ENCODE measurements at places on chromosomes 1 and 21. TPM values are rescaled to one million over a fixed set of nuclear protein-coding genes. Genes with fewer than 3 reads are reported as not detected.

DNA sequence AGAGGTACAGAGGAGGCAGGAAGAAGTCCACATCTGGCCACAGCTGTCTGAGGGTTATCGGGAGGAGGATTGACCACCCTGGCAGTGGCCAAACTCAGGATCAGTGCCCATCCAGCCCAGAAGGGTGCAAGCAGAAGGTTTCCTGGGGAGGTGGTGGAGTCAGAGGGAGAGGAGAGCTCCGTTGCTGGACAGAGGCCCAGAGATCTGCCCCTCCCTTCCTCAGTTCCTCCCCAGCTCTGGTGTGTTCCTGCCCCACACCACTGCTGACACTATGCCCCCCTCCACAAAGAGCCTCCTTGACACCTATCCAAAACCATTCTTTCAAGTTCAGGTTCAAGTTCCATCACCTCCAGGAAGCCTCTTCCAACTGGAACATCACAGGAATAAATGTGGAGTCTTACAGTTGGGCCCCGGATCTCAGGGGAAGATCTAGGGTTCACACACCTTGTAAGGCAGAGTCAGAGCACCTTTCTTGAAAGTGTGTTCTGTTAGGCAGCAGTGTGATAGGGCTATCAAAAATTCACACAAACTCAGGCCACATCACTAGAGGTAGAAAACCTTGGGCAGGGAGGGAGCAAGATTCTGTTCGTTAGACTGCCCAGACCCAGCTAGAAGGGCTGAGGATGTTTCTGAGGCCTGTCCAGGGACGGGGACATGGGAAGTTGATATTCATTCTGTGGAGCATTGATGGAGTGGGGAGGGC lies 7.4 kb downstream of the LDLRAD1 start:
- DNase-seq = no peak

DNA sequence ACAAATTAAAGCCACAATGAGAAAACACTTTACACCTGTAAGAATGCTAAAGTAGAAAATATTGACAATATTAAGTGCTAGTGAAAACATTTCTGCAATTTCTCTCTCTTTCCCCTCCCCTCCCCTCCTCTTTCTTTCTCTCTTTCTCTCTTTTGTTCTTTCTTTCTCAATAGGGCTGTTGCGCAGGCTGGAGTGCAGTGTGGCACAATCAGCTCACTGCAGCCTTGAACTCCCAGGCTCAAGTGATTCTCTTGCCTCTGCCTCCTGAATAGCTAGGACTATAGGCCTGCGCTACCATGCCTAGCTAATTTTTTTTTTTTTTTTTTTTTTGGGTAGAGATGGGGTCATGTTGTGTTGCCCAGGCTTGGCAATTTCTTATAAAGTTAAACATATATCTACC lies 5.9 kb upstream of the SHISAL2A start:
- no peak for DNase-seq

DNA sequence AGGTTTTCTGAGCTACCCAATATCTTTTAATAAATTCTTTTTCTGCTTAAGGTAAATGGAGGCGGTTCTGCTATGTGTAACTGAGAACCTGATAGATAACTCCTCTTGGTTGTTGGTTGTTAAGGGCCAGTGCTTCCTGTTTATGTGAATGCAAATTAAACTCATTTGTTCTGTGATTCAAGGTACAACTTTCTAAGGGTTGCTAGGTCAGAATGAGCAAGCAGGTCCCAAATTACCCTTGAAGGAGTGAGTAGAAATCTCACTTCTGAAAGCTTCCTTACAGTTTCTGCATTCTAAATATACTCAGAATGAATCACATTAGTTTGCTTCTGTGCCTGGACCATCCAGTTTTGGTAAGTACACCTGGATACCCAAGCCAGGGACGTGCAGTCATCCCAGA lies 15.5 kb upstream of the FAM78B start:
- no peak for DNase-seq

DNA sequence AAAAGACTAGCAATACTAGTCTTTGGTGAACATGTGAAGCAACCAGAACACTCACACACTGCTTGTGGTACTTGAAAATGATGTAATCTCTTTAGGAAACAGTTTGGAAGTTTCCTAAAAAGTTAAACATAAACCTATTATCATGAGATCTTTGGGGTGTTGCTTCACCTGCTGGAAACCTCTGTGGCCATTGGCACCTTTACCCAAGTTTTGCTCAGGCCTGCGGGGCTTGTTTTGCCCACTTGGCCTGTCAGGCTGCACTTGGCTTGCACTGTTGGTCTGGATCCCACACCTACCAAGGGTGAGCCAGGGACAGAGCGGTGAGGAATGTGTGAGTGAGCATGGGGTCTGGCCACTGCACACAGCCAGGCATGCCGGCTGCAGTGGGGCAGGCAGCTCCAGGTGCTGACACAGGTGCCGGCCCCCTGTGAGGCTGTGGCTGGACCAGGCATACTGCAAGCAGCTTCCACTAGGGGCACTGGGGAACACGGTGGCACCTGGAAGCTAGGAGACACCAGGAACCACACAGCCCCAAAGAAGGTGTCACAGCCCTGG lies 14.4 kb upstream of the FNBP1L start:
- DNase-seq = no peak

GRCh38 chr1:44057293-44057692 lies 26.0 kb upstream of the SLC6A9 start:
- no peak for DNase-seq

DNA sequence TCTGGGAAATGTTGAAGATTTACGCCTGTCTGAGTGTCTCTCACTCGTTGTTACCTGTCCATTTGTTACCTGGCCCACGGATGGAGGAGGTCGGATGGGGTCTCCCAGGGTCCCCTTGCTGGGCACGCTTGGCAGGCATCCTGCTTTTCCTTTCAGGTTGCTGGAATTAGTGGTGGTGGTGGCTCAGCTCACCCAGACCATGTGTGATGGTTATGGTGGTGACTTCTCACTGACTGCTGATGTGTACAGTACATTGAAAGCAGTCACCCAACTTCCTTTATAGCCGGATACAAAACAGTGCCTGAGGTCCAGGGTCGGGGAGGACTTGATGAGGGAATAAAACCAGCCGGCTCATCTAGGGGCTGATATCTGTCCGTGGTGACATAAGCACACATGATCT lies 19.5 kb downstream of the MAPKAPK2 start:
- no peak for DNase-seq

DNA sequence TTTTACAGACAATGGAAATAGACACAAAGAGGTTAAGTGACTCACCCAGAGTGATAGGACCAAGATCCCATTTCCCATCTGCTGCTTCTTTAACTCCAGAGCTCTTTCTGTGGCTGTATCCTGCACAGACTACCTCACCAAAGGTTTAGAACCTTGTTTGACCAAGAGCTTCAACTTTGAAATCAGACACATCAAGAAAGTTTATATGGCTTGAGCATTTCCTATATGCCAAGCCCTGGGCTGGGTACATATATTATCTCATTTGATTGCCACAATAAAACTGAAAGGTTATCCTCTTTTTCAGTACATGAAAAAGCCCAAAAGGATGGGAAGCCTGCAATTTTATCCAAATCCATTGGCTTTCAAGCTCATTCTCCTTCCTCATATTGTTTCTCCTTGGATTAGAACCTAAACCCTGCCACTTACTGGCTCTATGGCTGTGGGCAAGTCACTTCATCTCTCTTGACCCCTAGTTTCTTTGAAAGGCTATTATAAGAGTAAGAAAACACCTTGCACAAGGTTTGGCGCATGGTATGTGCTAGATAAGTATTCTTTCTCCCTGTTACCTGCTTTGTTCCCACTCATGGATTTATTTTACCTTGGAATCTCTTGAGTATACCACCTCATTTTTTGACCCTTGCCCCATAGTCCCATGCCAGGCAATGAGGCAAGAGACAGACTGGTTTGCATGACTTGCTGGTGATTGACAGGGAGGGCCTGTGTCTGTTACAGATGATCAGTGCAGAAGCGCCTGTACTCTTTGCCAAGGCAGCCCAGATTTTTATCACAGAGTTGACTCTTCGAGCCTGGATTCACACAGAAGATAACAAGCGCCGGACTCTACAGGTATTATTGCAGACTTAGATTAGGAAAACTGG lies 34.5 kb upstream of the KCNQ4 start:
- no peak for DNase-seq

HSPA6 gene
- 5.0 TPM for total RNA-seq

DNA sequence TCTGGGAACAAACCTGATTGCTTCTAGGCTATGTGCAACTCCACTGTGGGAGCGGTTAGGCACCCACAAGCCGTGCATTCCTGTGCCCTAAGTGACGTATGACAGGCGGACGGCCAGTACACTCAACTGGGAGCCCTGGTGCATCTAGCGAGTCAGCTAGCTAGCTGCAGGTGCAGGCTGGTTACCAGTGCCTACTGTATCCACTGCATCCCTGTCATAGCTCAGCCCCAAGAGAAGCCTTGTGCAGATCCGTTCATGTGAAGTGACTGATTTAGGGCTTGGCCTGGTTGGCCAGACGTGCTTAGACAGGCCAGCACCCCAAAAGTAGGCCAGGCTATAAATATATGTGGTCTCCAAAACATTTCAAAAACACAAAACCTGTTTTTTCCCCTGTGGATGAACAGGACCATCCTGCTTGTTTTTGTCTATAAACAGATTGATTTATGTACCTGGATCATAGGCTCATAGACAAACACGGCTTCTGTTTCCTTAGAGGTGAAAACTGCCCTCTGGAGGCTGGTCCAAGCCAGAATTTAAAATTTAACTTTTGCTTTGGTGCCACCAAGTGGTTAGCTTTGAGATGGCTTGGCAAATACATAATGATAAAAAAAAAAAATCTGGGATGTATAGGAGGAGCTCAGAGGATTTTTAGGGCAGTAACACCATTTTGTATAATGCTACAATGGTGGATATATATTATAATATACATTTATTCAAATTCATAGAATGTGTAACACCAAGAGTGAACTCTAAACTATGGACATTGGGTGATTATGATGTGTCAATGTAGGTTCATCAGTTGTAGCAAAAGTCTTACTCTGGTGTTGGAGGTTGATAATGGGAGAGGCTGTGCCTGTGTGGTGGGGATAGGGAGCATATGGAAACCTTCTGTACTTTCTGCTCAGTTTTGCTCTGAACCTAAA lies 68.5 kb downstream of the GIPC2 start:
- DNase-seq = no peak

DPYD gene
- total RNA-seq = 15.1 TPM

DNA sequence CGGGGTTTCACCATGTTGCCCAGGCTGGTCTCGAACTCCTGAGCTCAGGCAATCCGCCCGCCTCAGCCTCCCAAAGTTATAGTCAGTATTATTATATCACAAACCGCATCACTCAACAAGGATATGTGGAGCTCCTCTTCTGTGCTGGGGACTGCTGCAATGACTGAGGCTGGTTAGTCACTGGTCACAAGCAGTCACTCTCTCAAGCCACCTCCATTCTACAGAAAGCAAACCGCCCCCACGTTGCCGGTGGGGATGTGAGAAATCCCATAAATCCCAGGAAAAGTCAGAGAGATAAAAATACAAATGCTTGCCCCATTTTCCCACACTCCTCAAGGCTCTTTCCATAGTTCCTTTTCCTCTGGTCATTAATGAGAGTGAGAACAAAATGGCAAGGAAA lies 155.7 kb downstream of the ADSS2 start:
- peak; percentile 23 for DNase-seq

FGR gene
- total RNA-seq = 9.8 TPM

GRCh38 chr1:85611856-85612255 lies 31.3 kb downstream of the CCN1 start:
- DNase-seq = peak; percentile 91

SPRR2F gene
- total RNA-seq = not detected

DNA sequence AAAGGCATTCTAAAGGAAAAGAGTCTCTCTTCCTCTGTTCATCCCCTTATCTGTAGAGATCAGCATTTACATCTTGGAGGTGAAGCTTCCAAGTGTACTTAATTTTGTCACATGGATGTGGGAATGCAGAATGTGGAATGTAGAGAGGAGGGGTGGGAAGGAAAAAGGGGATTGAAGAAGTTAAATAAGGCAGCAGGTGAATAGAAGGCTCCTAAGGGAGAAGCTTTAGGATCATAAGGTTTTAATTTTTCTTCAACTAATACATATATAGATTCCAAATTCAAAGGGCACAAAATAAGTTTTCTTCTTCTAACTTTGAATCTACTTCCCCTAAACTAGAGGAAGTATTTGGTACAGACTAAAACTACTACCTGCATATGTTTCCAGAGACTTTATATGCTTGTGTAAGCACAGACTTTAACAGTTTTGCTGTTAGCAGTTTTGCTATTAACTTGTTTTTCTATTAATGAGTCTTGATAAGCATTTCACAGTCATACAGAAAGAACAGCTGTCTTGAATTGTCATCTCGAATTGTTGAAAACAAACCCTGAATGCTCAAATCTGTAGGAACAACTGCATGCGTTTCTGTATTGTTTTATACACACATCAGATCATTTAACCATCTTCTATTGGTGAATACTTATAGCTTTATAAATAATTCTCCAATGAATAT lies 12.7 kb downstream of the TENT5C start:
- DNase-seq = no peak

DNA sequence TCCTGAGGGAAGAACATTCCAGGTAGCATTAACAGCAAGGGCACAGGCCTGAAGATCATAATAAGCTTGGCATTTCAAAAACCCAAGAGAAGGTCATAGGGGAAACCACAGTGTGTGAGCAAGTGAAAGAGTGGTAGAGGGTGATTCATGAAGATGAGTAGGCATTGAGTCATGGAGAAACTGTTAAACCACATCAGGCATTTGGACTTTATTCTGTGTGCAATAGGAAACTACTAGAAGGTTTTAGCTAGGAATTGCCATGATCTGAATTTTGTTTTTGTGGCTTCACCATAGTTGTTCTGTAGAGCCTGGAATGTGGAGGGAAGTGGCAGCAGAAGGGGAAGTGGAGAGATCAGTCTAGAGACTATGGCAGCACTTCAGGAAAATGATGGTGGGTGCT lies 359.0 kb upstream of the PTBP2 start:
- DNase-seq = no peak

DNA sequence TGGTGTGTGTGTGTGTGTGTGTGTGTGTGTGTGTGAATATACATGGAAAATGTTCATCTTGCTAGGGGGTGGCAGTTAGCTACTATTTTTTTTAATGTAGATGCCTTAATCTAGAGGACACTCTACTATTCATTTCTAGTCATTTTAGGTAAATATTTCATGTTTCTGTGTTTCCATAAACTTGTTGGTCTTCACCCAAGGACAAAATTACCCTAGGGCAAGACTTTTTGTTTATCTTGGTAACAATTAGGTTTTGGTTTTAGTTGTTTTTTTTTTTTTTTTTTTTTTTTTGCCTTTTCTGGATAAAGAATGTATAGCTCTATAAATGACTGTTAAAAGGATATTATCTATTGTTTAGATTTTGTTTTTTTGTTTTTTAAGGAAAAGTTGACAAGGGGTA lies 32.2 kb downstream of the CLEC20A start:
- DNase-seq = no peak

GRCh38 chr1:39926343-39926793 lies 24.7 kb upstream of the MYCL start:
- DNase-seq = no peak
